Cerebellar cortex (tissue), 1 donor: ENCODE measurements at places on chromosomes 6 and 20.

DNA sequence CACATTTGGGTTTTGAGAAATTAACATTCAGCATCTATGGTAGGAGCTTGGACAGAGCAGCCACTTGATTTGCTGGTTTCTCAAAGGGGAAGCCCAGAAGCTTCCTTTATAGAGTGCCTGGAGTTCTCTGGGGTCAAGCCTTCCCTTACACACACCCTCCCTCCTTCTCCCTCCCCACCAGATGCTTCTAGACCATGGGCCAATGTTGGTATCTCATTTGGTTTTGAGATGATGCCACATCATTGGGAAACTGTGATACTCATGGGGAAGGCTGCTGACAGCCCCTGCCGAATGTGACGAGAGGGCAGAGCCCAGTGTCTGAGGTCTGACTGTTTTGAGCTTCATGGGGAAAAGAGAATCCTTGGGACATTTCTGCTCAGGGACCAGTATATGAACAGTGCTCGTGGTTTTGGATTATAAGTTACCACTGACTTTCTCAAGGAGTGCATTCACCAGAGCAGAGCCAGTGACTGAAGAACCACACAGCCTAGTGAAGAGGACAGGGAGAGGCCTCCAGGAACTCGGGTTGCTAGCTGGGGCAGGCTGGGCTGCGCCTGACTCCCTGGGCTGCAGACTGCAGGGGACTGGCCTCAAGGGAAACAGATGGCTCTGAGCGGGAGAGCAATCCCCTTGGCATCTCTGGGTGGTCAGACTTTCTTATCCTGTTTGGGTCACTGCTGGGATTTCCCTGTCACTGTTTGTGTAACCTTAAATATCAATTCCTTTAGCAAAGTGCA lies 46.4 kb upstream of the CST5 start:
- no peak for DNase-seq

GRCh38 chr6:39752835-39753724 lies 27.9 kb upstream of the KIF6 start:
- DNase-seq, result no peak

- DNase-seq, result peak; percentile 58
Measured at GRCh38 chr6:73516514-73517489, 4.0 kb downstream of the EEF1A1 start.

DNA sequence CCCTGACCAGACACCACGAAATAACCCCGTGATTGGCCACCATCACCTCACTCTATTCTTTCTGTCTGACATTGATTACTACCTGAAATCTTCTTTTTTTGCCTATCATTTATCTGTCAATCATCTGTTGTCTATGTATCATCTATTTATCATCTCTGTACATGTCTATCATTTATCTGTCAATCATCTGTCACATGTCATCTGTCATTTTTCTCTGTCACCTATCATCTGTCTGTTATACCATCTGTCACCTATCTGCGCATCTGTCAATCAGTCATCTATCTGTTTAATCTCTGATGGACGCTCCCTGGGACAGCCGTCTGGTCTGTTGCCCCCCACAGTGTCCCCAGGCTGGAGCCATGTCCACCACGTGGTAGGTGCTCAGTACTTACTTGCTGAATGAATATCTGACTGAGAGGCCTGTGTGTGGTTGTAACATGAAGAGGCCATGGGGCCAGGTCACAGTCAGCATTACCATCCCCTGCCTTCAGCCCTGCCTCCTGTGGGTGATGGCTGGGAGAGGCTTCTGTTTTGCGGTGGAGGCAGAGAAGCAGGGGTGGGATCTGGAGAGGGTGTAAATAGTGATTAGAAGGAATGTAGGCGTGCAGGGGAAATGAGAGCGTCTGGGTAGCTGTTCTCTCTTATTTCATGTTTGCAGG lies 302.7 kb downstream of the QKI start:
- no peak for DNase-seq
